ENCODE measurements at places on chromosomes 2 and 18.
A peak's percentile ranks its signal among the peaks of the same experiment; 100 is the strongest.

DNA sequence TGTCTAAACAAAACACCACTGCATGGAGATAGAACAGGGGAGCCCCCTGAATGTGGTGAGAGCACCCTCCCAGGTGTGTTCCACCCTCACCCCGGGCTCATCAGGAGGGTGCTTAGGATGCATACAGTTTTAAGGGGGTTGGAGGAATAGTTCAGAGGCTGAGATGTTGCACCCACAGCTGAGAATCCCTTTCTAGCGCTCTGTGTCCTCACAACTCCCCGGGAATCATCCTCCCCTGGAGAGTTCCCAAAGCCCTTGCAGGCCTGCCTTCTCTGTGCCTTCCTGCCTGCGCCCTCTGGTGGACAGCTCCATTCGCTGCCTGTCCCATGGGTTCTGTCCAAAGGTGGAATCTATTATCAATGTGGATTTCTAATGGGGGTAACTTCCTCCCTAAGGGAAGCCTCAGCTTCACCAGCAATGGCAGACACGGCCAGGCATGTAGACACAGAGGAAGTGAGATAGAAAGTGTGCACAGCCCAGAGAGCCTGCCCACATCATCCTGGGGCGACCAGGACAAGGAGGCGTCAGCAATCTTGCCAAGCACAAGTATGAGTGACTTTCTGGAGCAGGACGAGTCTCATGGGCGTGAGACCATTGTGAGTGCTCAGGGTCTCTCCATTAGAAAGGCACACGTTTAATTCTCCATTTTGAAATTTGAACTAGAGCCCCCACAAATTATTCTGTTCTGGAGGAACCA lies 1.2 kb upstream of the UGT1A5 start:
- DNase-seq = peak; percentile 10

GRCh38 chr2:160321006-160321405 lies 120.9 kb upstream of the ITGB6 start:
- DNase-seq = no peak

DNA sequence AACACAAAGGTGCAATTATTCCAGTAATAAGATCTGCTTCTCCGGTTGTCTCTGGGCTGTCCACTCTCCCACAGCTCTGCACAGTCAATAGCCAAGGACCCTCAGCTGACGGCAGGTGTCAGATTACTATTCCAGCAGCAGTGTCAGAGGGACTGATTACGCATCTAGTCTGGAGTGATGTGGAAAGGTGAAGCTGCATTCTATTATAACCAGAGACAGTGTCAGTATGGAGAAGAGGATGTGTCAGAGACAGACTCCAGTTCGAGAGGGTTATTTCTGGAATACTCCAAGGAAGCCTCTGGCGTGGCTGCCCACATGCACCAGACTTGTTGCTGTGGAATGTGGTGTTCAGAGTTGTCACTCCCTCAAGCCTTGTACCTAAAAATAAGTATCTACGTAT lies 163.6 kb upstream of the TMEM200C start:
- DNase-seq = peak; percentile 70

DNA sequence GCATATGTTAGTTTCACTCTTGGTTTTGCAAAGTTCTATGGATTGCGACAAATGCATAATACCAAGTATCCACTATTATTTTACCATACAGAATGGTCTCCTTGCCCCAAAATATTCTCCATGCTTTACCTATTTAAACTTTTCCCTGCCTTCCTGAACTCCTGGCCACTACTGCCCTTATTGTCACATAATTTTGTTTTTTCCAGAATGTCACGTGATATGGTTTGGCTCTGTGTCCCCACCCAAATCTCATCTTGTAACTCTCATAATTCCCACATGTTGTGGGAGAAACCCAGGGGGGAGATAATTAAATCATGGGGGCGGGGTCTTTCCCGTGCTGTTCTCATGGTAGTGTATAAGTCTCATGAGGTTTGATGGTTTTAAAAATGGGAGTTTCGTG lies 760.0 kb downstream of the METTL4 start:
- no peak for DNase-seq

GRCh38 chr2:185757356-185757755 lies 18.8 kb downstream of the FSIP2 start:
- DNase-seq = no peak

GRCh38 chr18:39786477-39786876 lies 2168.6 kb upstream of the PIK3C3 start:
- no peak for DNase-seq

- DNase-seq = no peak
These were observed 2133.9 kb upstream of the CELF4 start for GRCh38 chr18:39699340-39699964.

- DNase-seq = no peak
These were observed 1.7 kb downstream of the TRIP12 start for GRCh38 chr2:229920011-229920641.

DNA sequence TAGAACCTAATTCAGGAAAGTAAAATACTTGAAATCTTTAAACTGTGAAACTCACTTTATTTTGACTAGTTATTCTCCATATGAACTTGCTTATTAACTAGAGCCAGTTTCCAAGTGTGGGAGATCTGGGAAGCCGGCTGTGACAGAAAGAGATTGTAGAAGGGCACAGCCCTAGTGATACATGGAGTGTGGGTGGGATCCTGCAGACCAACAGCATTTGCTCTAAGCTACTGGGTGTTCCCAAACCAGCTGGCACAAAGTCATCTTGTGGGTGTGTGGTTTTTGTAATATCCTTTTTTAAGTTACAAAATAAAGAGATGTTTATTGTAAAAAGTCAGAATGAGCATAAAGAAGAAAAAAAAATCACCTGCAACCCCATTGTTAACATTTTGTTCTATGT lies 3.4 kb downstream of the DUSP19 start:
- DNase-seq = no peak

DNA sequence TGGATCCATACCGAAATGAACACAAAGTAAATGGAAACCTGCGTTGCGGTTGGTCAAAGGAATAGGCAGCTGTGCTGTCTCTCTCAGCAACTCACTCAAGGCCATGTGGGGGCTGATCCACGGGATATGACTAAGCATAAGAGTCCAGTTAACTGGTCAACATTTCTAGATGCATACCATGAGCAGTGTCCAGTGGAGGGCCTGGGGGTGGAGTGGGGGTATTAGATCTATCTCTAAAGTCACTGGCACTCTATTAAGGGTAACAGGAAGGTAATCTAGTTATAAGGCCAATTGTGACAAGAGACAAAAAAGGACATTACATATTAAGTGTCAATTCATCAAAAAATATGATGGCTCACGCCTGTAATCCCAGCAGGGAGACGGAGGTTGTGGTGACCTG lies 136.8 kb downstream of the TTC32 start:
- DNase-seq = no peak

- DNase-seq = no peak
These were observed 46.4 kb downstream of the TEX51 start for GRCh38 chr2:126945118-126945517.

- no peak for DNase-seq
These were observed 93.4 kb upstream of the LDLRAD4 start for GRCh38 chr18:13125191-13125590.

- no peak for DNase-seq
These were observed 507.0 kb upstream of the MAP2 start for GRCh38 chr2:208916881-208917280.

DNA sequence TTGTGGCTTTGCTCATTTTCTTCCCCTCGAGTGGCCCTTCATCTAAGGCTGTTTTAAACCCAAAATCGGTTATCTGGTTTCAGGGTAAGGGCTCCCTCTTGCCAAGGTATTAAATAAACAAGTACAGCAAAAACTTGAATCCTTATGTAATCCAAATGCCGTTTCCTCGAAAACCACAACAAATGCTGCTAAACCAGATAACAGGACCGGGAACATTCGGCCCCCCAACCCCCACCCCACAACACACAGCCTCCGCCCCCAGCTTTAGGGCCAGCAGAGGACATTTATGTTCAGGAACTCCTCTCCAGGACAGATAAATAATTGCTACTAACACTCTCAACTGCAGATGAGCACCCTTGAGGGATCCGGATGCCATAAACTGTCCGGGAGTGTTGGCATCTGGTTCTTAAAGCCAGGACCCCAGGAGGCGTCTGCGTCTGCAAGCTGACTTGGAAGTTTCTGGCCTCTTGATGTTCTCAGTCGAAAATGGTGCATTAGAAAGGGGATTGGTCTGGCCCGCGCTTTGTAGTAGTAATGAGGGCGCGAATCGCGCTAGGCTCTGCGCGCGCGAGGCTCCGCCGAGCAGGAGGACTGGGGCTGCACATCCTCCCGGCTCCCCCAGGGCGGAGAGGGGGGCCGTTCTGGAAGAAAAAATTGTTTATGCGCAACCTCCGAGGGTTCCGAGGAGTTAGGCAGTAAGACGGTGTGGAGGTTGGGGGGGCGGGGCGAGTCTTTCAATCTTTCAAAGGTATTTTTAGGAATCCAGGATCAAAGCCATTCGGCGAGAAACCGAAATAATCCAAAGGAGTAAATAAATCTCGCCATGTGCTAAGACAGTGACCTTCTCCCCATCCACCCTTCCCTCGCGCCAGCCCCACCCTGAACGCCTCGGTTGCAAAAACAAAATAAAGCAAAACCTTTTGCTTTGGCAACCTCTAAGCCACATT lies 3.9 kb upstream of the ID2 start:
- DNase-seq = peak; percentile 80

GRCh38 chr2:211086049-211086448 lies 529.6 kb downstream of the CPS1 start:
- no peak for DNase-seq

- DNase-seq = no peak
These were observed 48.7 kb downstream of the WDPCP start for GRCh38 chr2:63539416-63540162.

GRCh38 chr2:235988271-235989015 lies 179.7 kb downstream of the GBX2 start:
- no peak for DNase-seq

DNA sequence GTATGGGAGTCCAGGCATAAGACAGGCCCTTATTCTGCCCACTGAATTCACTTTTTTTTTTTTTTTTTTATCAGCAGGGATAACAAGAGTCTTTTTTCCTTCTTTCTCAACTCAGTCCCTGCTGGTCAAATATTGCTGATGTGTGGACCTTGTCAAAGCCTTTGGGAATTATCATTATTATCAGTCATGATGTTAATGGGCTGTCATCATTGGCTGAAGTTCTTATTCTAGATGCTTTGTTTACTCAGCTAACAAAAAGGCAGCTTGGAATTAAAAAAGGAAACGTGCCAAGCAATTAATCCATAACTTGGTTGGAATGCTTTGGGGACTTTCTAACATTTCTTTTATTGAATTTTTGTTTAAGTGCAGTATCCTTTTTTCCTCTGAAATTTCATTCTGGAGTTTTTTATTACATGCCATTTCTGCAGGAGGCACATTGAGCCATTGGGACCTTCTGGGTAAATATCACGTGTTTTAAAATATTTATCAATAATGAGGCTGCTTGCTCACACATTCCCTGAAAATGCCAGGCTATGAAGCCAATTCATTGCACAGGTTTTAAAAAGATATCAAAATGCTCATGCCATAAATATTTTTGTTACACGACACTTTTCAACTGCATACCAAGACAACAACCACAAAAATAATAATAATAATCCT lies 246.3 kb downstream of the TXNL1 start:
- no peak for DNase-seq

DNA sequence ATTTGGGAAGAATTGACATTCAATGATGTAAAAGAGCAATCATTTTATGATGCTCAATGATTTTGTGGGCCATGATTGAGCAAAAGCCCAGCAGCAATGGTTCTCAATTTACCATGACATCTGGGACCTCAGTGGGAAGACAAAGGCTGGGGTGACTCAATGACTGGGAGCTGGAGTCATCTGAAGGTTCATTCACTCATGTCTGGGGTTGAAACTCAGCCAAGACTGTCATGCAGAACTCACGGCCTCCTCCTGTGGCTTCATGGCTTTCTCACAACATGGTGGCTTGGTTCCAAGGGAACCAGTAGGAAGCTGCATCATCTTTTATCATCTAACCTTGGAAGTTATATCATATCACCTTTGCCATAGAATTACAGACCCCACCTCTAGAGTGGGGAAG lies 45.1 kb upstream of the CD226 start:
- no peak for DNase-seq

GRCh38 chr18:33761363-33761762 lies 183.3 kb downstream of the ASXL3 start:
- DNase-seq = no peak

DNA sequence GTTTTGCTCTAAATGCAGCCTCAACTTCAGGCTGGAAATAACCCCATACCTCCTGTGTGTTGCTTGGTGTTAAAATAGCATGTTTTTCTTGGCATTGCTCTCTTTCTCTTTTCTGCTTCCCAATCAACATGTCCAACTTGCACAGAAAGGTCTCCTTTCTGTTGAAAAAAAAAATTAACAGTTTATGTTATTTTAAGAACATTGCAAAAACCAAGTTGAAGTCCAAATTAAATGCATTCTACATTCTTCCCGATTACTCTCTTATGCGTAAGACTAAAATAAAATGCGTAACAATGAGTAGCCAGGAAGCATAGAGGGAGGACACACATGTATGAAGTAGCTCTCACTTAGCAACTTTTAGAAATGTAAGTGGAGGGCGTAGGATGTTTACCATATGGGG lies 1406.1 kb upstream of the NXPH2 start:
- DNase-seq = no peak

DNA sequence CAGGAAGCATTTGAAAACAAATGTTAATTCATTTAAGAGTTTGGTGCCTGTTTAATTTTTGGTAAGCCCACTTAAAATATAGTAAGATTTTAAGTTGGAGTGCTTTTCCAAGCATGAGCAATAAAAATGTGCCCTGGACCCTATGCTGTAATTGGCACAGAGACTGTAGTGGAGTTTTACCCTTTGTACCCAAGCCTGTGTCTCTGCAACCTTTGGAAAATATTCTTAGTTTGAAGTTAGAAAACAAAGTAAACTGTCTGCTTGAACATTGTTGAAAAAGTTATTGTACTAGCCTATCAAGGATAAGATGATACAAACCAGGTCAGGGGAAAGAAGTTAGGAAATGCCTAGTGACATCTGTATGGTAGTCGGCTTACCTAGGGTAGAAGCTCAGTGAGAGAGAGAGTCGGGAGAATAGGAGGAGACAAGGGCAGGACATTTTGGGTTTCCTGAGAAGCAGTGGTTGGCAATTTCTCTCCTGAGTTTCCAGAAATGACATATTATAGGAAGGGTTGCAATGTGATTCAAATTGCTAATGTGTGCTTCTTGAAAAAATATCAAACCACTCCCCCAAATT lies 66.5 kb downstream of the CCDC85A start:
- no peak for DNase-seq

- no peak for DNase-seq
These were observed 925 bp downstream of the SOS1 start for GRCh38 chr2:39119732-39120520.

- no peak for DNase-seq
These were observed 408.6 kb downstream of the GALR1 start for GRCh38 chr18:77658299-77658662.
